ENCODE measurements at places on chromosomes 7 and 10.

GRCh38 chr10:89029785-89030437, 39.3 kb downstream of the FAS start:
- DNase-seq: peak; percentile 41

GRCh38 chr7:107723255-107723654, 20.7 kb upstream of the CBLL1 start:
- no peak for DNase-seq

GRCh38 chr7:96481796-96482195, 159.9 kb upstream of the SLC25A13 start:
- DNase-seq: no peak

GRCh38 chr7:111045449-111045848, 45.5 kb upstream of the LRRN3 start:
- DNase-seq: no peak

- DNase-seq: no peak
These were observed 64.6 kb downstream of the GRID1 start for GRCh38 chr10:86301971-86302370.

DNA sequence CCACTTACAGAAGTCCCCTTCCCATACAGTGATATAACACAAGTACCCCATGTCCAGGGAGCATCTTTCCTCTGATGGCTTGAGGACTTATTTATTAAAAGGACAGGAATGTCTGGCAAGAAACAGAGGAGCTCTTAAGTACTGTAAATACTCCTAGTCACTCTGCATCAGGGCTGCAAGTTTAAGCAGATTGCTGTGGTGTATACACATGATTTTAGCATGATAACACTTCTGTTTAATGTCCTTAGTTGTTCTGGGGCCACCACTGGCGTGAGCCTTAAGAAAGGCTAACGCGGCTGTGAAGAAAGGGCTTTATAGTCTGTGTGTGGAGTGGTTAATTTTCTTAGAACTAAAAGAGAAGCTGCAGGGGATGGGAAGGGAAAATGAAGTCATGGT, 65.7 kb downstream of the GBF1 start:
- DNase-seq: no peak

GRCh38 chr7:6164010-6164409, 108.4 kb downstream of the CYTH3 start:
- DNase-seq: no peak

All from stimulated activated CD4-positive, alpha-beta T cell treated with anti-CD3 and anti-CD28 coated beads, TNF-alpha, amount 100 ng/mL, for 48 hours (primary cell).